ENCODE measurements at places on chromosomes 2 and 18.

DNA sequence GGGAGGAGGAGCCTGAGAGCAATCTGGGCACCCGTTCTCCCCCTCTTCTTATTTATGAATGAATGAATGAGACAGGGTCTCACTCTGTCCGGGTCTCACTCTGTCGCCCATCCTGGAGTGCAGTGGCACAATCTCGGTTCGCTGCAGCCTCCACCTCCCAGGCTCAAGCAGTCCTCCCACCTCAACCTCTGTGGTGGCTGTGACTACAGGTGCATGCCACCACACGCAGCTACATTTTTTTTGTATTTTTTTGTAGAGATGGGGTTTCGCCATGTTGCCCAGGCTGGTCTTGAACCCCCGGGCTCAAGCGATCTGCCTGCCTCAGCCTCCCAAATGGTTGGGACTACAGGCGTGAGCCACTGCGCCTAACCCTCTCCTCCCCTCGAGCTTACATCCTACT lies 198.4 kb downstream of the NEDD4L start:
- no peak for DNase-seq

DNA sequence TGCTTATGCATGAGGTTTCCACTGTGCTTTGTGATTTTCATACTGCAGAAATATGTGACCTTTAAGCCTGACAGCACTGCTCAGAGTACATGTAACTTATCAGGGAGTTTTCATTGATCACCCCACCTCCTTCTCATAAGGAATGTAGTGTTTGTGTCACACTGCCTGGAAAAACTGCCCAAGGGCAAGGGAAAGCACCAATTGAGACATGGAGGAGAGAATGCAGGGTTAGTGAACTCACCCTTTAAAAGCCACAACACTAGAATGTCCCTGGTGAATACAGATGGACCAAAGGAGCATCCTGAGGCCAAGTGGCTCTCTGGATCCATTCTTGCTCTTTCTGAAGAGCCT lies 147.2 kb upstream of the SPATS2L start:
- no peak for DNase-seq

GRCh38 chr18:78390952-78391348 lies 588.7 kb upstream of the SALL3 start:
- no peak for DNase-seq

GRCh38 chr2:206158563-206159345 lies 490 bp downstream of the NDUFS1 start:
- DNase-seq, result no peak

- no peak for DNase-seq
Observed at GRCh38 chr2:197233473-197233872, 77.1 kb downstream of the ANKRD44 start.

DNA sequence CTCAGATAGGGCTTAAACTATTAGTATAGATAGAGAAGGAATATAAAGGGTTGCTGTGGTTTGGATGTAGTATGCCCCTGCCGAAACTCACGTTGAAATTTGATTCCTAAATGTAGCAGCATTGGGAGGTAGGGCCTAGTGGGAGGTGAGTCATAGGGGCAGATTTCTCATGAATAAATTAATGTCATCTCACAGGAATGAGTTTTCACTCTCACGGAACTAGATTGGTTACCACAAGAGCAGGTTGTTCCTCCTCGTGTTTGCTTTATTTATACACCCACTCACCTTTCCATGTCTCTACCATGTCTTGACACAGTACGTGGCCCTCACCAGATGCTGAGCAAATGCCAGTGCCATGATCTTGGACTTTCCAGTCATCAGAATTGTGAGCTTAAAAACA lies 218.2 kb downstream of the RBM43 start:
- DNase-seq, result no peak

DNA sequence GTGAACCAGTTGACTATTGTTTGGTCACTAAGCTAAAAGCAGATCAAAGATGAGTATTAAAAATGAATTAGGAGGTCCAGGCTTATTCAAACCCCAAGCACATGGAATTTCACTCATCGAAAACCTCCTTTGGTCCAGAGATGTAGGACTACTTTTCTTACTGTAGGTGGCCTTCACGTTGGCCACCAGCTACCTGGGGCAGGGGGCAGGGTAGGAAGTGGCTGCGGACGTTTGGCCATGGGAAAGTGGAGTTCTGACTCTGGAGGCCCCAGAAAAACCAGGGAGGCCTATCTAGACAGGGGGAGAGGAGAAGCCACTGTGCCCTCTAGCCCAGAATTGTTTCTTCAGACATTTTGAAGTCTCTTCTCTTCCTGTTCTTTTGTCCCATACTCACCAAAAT lies 31.8 kb upstream of the CABLES1 start:
- DNase-seq, result no peak

GRCh38 chr2:46132996-46133395 lies 164.2 kb upstream of the EPAS1 start:
- no peak for DNase-seq

DNA sequence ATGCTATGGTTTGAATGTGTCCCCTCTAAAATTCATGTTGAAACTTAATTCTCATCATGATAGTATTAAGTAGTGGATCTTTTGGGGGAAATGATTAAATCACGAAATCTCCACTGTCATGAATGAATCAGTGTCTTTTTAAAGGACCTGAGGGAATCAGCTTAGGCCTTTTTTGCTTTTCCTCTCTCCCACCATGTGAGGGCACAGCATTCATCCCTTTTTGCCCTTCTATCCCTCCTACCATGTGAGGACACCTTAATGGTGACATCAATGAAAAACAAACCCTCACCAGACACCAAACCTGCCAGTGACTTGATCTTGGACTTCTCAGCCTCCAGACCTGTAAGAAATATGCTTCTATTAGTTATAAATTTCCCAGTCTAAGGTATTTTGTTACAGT lies 247.1 kb upstream of the UBE2E3 start:
- DNase-seq, result no peak

- DNase-seq, result no peak
Observed at GRCh38 chr2:216308576-216308975, 63.7 kb downstream of the MARCHF4 start.

GRCh38 chr2:195092341-195092740 lies 564.7 kb upstream of the SLC39A10 start:
- DNase-seq, result no peak

DNA sequence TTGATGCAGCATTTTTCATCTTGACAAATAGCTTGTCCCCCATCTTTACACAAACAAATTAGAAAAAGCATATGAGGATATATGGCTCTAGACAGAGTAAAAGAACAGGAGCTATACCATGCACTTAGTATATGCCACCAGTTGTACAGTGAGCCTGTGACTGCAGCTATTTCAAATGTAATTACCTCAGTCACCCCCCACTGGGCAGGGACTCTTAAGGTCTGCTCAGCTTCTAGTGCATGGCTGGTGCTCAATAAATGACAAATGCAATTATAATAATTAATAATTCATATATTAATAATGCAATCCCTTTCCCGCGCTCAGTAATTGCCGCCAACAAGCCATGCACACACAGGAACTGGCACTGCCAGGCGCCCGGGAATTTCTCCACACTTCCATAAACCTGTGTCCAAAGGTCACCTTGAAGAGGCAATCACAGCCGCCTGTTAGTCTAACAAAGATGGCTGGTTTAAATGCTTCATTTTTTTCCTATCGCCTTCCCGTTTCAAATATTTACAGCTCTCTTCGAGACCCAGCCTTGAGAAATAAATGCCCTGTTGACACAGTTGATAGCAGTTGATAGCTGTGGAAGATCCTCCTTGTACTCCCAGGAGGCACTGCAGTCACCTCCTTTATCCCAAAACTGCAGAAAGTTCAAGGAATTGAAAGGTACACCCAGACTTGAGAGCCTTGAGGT lies 156.6 kb downstream of the INO80D start:
- DNase-seq, result no peak

- no peak for DNase-seq
Observed at GRCh38 chr2:46118656-46119371, 178.4 kb upstream of the EPAS1 start.

- DNase-seq, result no peak
Observed at GRCh38 chr2:231386446-231386845, 9.1 kb upstream of the B3GNT7 start.
